ENCODE measurements at places on chromosomes 7 and 10. TPM values are rescaled to one million over a fixed set of nuclear protein-coding genes. Genes with fewer than 3 reads are reported as not detected.

CFAP46 gene
- 1.7 TPM for total RNA-seq

PTCD1 gene
- 2.2 TPM for total RNA-seq

CFAP43 gene
- not detected for total RNA-seq

MMRN2 gene
- total RNA-seq, result 0.56 TPM

TWIST1 gene
- 18.6 TPM for total RNA-seq

DNA sequence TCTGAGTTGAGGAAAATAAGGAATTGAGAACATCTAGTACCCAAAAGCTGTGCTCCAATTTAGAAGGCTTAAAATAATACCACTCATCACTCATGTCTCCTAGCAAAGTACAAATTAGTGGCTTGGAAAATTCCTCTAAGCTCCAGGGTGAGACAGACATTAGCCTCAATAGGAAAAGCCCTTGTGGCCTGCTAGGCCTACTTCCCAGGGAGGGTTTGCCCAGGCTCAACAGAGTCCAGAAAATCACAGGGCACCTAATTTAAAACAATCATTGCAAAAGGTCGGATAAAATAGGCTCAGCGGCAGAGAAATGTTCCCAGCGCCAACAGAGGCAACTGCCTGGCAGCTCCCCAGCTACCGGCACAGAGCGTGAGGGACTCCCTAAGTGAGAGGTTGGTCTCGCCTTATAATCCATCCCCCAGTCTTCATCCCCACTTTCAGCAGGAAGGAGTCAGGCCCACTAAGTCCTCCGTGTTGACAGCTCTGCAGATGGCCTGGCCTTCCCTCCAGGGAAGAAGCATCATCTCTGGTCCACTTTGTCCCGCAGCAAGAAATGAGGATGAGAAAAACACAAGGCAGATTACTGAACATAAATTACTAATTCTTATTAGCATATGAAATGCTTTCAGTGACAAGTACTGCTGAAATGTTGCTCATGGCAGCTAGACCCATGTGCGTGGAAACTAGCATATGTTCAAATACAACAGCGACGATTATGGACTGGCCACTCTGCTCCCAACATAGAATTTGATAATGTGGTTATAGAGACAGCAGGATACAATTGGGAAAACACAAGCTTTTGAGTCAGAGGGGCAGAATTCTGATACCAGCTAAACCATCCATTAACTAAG is 1177.7 kb upstream of the AUTS2 start:
- no peak overlapping the region for H3K4me3 ChIP-seq
- no peaks in the 10 kb centered on the region for H3K36me3 ChIP-seq
- H3K27ac ChIP-seq, result no peak overlapping the region
- DNase-seq, result no peak
- H3K27me3 ChIP-seq, result no peaks in the 10 kb centered on the region

GRCh38 chr10:73983096-73984047 is 14.5 kb upstream of the VCL start:
- no peaks in the 10 kb centered on the region for H3K27me3 ChIP-seq
- H3K4me3 ChIP-seq, result no peak overlapping the region
- H3K27ac ChIP-seq, result no peak overlapping the region
- H3K36me3 ChIP-seq, result no peaks in the 10 kb centered on the region
- no peaks in the 10 kb centered on the region for H3K4me1 ChIP-seq
- no peak for DNase-seq

DNA sequence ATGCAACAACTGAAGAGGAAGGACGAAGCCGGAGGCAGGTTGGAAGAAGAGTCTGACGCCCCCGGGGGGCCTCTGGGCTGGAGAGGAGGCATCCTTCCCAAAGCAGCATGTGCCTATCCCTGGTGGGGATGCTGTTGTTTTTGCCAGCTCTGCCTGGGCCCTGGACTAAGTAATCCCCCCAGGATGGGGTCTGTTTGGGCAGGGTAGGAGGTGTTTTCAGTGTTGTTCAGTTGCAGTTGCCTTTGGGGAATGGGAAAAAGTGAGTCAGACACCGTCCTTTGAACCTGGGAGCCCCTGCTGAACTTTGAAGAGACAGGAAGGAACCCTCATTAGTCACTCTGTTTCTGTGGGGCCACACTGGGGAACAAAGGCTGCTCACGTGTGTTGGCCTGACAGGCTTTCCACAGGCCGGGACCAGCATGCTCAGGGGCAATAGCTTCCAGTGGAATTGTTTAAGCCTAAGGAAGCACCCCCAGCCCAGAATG is 35.2 kb upstream of the GDF10 start:
- DNase-seq, result no peak
- no peak overlapping the region for H3K4me3 ChIP-seq
- H3K27me3 ChIP-seq, result peaks cover 11% of the 10 kb centered on the region

GRCh38 chr10:56653289-56653688 is 292.2 kb upstream of the ZWINT start:
- no peaks in the 10 kb centered on the region for H3K36me3 ChIP-seq
- no peak overlapping the region for H3K27ac ChIP-seq
- no peaks in the 10 kb centered on the region for H3K27me3 ChIP-seq
- DNase-seq, result no peak
- no peak overlapping the region for H3K4me3 ChIP-seq
- no peaks in the 10 kb centered on the region for H3K4me1 ChIP-seq

DNA sequence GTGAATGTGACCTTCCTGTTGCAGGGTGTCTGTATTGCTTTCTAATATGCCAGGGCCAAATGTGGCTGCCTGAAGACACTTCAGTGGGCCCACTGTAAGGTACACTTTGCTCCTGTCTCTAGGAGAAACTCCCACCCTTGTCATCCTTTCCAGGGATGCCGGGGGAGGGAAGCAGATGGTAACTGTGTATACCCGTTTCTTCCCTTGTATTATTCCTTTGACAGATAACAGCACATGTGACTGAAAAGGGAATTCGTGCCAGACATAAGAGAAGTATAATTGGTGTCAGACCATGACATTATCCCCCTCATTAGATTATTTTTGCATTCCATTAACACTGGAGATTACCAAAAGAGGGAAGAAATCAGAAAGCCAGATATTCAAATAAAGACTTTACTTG is 317.7 kb downstream of the CAMK1D start:
- H3K27ac ChIP-seq, result no peak overlapping the region
- H3K4me1 ChIP-seq, result no peaks in the 10 kb centered on the region
- H3K4me3 ChIP-seq, result no peak overlapping the region
- no peak for DNase-seq
- peaks cover 5% of the 10 kb centered on the region for H3K36me3 ChIP-seq

DNA sequence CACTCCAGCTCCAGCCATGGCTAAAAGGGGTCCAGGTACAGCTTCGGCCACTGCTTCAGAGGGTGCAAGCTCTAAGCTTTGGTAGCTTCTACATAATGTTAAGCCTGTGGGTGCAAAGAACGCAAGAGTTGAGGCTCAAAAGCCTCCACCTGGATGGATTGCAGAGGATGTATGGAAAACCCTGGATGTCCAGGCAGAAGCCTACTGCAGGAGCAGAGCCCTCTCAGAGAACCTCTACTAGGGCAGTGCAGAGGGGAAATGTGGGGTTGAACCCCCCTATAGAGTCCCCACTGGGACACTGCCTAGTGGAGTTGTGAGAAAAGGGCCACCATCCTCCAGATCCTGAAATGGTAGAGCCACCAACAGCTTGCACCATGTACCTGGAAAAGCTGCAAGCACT is 10.7 kb upstream of the RNF32 start:
- H3K27me3 ChIP-seq, result no peaks in the 10 kb centered on the region
- no peaks in the 10 kb centered on the region for H3K36me3 ChIP-seq
- no peak overlapping the region for H3K4me3 ChIP-seq
- DNase-seq, result no peak
- no peaks in the 10 kb centered on the region for H3K4me1 ChIP-seq
- no peak overlapping the region for H3K27ac ChIP-seq

DNA sequence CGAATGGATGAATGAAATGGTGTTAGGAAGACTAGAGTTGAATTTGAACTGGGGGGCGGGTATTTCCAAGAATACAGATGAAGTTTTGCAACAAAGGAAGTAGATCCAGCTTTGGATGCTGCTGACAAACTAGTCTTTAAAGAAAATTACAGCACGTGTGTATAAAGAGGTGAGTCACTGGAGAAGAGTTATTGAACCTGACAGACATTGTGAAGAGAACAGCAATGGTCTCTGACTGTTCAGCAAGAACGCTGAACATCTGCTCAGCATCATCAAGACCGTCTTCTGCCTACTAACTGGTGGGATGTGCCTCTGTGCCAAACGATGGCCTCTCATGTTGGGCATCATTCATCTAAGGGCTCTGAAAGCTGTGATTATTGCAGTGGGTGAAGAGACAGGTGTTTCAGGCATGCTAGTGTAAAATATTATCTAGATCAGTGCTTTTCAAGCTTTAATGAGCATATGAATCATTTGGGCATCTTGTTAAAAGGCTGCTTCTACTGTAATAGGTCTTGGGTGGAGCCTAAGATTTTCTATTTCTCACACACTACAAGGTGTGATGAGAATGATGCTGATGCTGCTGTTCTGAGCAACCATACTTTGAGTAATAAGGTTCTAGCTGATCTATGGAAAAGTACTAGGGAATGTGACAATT is 291.3 kb downstream of the PTEN start:
- no peaks in the 10 kb centered on the region for H3K36me3 ChIP-seq
- H3K4me3 ChIP-seq, result no peak overlapping the region
- peaks cover 27% of the 10 kb centered on the region for H3K4me1 ChIP-seq
- no peaks in the 10 kb centered on the region for H3K27me3 ChIP-seq
- peak overlapping the region; percentile 36 for H3K27ac ChIP-seq
- DNase-seq, result peak; percentile 75

DNA sequence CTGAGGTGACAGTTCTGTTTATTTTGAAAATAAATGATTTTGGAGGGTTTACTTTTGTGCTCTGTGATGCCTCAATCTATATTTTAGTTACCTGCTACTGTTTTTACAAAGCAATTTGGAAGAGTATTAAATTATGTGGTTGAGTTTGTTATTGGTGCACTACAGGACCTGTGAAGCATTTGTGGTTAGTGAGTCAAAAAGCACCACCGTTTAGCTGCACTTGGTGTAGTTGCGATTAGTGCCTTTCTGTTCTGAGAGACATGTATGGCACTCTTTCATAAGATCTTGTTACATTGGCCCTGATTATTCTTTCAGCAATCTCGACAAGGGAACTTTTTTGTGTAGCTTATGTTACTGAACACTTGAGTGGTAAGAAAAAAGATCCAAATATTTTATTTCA is 132.2 kb downstream of the BBS9 start:
- H3K27me3 ChIP-seq, result no peaks in the 10 kb centered on the region
- DNase-seq, result peak; percentile 53
- no peaks in the 10 kb centered on the region for H3K36me3 ChIP-seq
- no peak overlapping the region for H3K27ac ChIP-seq
- no peaks in the 10 kb centered on the region for H3K4me1 ChIP-seq

GRCh38 chr7:98785929-98786571 is 83.8 kb downstream of the TMEM130 start:
- H3K36me3 ChIP-seq, result no peaks in the 10 kb centered on the region
- no peak overlapping the region for H3K27ac ChIP-seq
- H3K27me3 ChIP-seq, result peaks cover 3% of the 10 kb centered on the region

Data from IMR-90 (cell line).